GM12864 (cell line): ENCODE measurements at places on chromosomes 16 and 17.

- DNase-seq = no peak
These were observed 376.1 kb downstream of the SEC14L1 start for GRCh38 chr17:77516902-77517301.

DNA sequence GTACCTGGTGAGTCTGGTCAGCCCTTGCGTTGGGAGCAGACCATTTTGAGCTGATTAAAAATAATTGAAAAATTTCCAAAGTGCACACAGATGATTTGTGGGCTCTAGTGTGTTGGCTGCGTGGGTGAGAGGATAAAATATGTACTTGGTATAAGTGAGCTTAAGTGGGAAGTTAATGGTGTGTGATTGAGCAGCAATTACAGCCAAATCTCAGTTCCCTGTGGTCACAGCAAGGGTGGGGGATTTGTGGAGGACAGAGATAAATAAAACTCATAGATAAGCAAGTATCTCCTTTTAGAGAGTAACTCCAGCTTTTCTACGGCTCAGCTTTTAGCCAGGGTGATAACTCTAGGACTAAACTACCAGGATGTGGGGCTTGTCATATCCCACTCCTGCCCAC lies 390.4 kb downstream of the UTP18 start:
- DNase-seq = no peak

- peak; percentile 40 for DNase-seq
These were observed 19.5 kb downstream of the USP7 start for GRCh38 chr16:8943966-8944759.

DNA sequence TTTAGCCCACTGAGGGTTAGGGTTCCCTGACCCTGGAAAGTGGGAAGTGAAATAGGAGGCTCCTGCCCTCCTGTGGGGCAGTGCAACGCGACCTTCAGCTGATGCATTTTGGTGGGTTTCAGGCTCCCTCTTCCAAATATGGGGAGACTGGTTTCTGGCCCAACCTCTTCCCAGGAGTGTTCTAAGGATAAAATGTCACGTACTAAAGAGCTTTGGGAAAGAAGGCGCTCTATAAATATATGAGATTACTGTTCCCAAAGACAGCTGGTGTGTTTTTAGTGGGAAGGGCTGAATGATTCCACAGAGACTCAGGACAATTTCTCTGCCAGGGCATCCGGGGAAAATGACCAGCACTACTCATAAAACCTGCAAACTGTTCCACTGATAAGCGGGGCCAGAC lies 9.8 kb downstream of the SLC35B1 start:
- DNase-seq = no peak

- DNase-seq = no peak
These were observed 17.1 kb downstream of the DGKE start for GRCh38 chr17:56851008-56851407.

DNA sequence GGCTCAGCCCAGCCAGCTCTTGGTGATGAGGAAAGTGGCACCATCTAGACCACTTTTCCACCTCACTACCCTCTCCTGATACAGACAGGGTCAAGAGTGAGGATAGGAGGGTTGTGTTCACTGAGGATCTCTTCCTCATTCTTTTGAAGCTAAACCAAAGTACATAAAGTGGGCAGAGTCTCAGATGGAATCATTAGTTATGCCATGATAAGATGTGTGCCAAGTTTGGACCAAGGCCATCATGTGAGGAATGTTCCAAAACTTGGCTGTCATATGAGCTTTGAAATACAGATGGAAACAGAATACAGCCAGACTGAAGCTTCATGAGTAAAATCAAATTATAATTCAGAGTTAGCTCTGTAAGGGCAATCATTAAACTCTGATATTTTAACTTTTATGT lies 37.2 kb downstream of the ACSM1 start:
- no peak for DNase-seq

DNA sequence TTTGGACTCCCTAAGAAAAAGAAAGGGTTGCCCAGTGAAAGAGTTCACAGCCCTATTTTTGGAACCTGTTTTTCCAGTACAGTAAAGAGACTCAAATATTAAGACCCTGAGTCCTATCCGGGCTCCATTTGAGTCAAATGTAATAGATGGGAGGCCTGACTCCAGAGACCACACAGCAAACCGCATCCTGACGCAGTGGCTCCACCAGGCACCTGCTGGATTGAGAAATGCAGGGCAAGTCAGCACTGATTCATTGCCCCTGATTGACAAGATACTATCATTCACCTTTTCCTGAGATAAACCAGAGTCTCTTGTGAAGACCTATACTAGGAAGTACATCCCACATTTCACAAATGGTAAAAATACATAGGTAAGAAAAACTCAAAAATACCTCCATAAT lies 715.7 kb upstream of the SOX9 start:
- no peak for DNase-seq

DNA sequence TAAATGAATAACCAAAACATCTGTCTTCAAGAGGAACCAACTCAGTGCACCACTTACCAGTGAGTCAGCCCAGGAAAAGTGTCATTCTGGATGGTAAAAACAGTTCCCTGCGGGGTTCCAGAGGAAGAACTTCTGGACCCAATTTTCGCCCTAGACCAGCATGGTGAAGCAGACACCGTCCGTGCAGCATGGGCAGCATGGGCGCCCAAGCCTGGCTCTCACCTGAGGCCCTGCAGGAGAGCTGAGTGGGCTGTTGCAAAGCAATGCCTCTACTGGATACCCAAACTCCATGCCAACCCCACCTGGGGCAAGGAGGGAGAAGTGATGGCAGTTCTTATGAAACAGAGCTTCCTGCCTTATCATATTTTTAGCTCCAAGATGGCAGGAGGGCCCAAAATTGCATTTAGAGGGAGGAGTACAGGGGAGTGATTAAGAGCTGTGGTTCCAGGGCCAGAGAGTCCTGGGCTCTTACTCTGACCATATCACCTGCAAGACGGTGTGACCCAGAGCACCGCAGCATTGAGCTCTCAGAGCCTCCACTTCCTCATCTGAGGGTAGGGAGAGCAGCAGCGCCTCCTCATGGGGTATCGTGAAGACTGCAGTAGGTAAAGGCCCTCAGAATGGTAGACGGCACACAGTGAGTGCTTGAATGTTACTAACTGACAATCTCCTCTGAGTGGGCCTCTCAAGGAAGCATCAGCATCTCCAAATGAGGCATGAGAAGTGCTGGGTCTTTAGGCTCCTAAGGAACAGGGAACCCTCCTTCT lies 16.6 kb upstream of the INPP5K start:
- DNase-seq = no peak

DNA sequence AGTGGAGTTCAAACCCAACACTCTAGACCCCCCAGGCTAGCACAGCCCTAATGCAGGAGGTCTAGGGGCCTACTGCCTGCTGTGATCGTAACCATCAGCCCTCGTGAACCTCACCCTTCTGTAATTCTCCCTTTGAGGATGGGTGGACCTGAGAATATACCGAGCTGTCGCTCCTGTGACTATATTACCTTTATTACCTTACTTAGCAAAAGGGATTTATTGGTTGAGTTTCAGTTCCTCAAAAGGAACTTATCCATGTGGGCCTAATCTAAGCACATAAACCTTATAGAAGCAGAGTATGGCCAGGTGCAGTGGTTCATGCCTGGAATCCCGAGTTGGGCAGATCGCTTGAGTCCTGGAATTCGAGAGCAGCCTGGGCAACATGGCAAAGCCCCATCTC lies 19.2 kb upstream of the EMP2 start:
- DNase-seq = no peak

DNA sequence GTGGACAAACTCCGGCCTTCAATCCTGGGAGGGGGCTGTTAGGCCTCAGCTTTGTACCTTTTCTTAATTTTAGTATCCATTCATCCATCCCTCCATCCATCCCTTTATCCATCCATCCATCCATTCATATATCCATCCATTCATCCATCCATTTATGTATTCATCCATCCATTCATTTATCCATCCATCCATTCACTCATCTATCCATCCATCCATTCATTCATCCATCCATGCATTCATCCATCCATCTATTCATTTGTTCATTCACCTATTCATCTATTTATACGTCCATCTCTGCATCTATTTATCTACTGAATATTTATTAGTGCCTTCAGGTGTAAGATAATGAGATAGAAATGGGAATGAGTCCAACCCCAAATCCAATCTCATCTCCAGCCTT lies 26.0 kb upstream of the MMP2 start:
- DNase-seq = no peak

DNA sequence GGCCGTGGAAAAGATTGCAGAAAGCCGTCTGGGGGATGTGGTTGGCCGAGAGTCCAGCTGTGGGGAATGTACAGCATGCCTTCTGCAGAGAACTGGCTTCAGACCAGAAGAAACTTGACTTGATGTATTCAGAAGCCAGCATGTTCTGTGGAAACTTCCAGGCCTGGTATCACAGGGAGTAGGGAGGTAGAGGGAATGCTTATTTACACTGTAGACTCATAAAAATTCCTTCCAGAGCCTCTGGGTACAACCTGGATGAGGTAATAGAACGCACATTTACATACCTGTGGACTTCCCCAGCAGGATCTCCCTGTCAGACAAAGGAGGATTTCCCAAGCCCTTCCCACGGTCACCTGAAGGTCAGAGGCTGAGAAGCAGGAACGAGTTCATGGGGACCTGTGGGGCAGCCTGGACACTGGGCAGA lies 11.8 kb upstream of the GAS7 start:
- DNase-seq = no peak

DNA sequence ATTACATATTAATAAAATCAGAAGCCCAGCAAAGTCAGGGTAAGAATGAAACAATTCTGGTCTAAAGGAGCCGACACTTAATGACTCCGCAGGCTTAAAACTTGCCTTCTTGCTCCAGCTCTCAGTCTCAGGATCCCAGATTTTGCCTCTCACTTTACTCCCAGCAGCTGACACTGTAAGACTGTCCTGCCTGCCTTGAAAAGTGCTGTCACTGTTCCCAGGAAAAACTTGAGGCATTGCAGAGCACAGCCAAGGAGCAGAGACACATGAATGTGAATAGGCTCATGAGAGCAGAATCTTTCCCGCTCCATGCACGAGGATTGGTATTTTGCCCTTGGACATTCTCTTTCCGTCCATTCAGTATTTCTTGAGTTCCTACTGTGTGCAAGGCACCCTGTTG lies 457.6 kb upstream of the ZFHX3 start:
- DNase-seq = no peak

- DNase-seq = no peak
These were observed 456.2 kb upstream of the DYNLRB2 start for GRCh38 chr16:80084614-80085013.

GRCh38 chr16:10885246-10885645 lies 8.2 kb downstream of the CIITA start:
- DNase-seq = no peak

GRCh38 chr17:20114466-20114865 lies 105.3 kb downstream of the SPECC1 start:
- DNase-seq = no peak

- peak; percentile 10 for DNase-seq
These were observed 27.4 kb upstream of the GNAO1 start for GRCh38 chr16:56163938-56164337.

- DNase-seq = peak; percentile 52
These were observed 977 bp upstream of the ZNF778 start for GRCh38 chr16:89216315-89217137.

DNA sequence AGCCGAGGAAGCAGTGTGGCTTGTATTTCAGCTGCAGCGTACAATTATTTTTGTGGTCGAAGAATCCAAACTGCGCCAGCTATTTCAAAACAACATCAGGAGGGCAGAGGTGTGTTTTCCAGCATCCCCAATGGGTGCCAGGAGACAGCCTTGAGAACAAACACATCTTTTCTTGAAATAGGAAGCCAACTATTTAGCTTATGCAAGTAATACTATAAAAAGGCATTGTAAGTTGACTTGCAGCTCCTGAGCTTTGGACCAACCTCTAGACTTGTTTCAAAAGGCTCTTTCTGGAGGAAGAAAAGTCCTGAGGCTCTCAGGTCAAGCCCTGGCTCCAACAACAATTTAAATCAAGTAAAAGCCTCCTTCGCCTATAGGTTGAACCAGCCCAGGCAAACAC lies 86.6 kb upstream of the HNF1B start:
- no peak for DNase-seq
